ENCODE measurements at places on chromosomes 4 and X.

DNA sequence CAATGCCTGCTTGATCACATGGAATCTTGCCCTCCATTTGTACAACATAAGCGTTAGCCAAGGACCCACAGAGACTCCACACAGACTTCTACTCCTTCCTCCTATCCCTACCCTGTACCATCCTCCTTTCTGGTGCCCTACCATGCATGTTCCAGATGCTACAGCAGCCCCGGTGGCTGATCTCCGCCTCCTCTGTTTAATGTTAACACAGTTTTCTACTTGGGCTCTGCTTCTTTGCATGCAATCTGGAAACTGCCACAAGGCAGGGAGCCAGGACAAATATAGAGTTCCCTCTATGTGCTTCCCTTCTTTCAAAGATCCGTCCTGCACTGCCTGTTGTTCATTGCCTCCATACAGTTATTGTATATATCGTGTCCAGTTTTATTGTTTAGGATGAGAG, 368.6 kb upstream of the TENM3 start:
- DNase-seq: no peak

- no peak for DNase-seq
Observed at GRCh38 chr4:6926081-6926480, 16.5 kb downstream of the TBC1D14 start.

- DNase-seq: peak; percentile 28
Observed at GRCh38 chr4:158630893-158631292, 40.8 kb downstream of the C4orf46 start.

DNA sequence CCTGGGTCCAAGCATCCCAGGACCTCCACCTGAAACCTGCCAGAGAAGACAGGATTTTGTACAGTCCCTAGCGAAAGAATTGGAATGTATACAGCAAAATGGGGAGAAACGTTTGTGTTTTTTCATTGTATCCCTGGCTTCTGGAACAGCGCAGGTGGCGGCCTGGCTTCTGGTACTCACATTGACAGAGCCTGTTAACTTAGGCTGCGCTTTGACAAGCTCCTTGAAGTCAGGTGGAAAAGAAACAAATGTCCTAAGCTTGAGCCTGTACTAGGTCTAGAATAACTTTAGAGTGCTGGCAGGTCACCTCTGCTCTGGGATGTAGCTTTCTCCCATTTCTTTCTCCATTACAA, 343.7 kb upstream of the KLF3 start:
- no peak for DNase-seq

DNA sequence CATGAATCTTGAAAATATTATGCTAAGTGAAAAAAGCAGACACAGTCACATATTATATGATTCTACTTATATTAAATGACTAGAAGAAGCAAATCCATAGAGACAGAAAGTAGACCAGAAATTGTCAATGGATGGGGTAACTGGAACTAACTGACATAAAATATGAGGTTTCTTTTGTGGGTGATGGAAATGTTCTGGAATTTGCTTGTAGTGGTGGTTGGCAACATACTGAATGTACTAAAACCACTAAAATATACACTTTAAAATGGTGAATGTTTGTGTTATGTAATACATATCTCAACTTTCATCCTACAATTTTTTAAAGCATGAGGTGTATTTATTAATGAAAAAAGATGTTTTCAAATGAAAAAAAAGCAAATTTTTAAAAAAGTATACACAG, 14.7 kb downstream of the CNOT6L start:
- DNase-seq: no peak

DNA sequence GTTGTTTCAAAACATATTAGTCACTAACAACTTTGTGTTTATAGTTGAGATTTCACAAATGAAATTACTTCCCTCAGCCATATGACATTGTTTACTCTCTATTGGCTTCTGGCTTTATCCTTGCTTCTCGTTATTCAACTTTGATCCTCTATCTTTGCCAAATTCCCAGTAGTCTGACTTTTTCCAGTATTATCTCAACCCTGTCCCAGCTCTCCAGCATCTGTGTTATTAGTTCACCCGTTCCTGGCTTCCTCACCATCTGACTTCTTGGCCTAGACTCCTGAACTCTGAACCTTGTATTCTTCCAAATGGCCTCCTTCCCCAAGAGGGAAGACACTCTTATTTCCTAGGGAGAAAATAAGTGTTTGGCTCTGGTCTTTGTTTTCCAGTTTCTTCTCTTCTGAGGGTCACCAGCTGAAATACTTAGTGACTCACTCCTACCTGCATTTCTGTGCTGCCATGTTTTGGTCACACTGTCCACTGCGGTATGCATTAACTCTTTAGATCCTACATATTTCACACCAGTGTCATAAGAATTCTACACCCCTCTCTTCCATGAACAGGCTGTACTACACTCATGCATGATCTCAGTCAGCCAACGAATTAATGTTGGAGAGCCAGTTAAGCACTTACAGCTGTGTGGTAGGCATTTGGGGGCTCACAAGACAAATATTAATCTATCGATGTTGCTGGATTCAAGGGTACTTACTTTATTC, 17.0 kb upstream of the ARHGAP24 start:
- DNase-seq: no peak

- DNase-seq: no peak
Observed at GRCh38 chr4:29295280-29295679, 1424.9 kb upstream of the PCDH7 start.

DNA sequence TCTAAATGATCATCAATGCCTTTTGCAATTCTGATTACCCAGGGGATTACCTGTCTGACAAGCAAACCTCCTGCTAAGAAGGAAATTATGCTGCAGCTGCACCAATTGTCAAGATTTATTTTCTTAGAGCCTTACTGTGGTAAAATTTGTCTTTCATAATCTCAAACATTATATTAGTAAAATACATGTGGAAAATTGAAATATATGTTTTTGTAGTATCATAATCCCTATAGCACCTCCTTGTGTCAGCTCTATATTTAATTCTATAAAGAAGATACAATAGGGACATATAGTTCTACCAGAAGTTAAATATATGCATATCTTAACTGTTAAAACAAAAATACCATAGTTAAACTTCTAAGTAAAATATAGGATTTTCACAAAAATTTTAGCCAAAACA, 655.6 kb upstream of the PCDH10 start:
- no peak for DNase-seq

DNA sequence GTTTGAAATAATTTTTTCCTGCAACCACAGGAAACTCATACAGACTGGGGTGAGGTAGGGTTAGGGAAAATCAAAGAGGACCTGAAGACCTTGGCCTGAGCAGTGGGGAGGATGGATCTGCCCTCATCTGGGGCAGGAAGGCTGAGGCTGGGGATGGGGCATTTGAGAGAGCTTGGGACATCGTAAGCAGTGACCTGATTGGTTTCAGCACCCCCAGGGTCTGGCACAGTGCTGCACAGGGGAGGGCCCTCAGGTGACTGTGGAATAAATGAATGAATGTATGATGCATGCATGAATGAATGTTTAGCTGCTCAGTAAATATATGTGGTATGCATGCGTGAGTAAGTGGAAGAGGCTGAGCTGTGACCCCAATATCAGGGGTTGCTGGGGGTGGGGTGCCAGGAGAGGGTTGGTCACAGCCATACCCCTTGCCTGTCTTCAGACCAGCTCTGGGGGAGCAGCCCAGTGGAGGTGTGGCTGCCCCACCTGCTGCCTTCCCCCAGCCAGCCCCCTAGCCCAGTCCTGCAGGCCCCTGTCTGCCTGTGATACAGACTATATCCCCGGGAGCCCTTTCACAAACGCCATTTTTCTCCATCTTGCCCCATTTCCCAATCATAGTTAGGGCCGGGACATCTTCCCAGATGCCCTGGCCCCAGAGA, 11.0 kb upstream of the TNIP2 start:
- DNase-seq: no peak

DNA sequence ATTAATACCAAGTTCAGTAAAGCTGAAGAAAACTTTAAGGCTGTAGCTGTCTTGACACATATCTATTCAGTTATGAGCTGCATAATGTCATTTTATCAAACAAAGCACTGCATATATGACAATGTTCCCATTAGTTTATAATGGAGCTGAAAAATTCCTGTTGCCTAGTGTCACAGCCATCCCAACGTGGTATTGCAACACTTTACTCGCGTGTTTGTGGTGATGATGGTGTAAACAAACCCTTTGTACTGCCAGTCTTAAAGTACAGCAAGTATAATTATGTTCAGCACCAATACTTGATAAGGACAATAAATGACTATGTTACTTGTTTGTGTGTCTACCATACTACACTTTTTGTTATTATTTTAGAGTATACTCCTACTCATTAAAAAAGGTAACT, 1415.6 kb upstream of the PCDH7 start:
- DNase-seq: no peak

GRCh38 chrX:132118358-132118757, 9.5 kb downstream of the FRMD7 start:
- no peak for DNase-seq

GRCh38 chrX:77924320-77924859, 13.9 kb downstream of the ATP7A start:
- DNase-seq: no peak

- no peak for DNase-seq
Observed at GRCh38 chr4:116122124-116122523, 963.3 kb downstream of the TRAM1L1 start.

DNA sequence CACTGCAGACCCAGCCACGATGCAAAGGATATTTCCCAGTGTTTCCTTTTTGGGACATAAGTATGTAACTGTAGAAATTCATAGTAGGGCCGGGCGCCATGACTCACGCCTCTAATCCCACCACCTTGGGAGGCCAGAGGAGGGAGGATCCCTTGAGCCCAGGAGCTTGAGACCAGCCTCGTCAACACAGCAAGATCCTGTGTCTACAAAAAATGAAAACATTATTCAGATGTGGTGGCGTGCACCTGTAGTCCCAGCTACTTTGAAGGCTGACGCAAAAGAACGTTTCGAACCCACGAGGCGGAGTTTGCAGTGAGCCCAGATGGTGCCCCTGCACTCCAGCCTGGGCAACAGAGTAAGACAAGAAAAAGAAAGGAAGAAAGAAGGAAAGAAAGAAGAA, 49.2 kb downstream of the CRLF2 start:
- DNase-seq: no peak

- peak; percentile 10 for DNase-seq
Observed at GRCh38 chr4:14022456-14022855, 394.9 kb upstream of the BOD1L1 start.

DNA sequence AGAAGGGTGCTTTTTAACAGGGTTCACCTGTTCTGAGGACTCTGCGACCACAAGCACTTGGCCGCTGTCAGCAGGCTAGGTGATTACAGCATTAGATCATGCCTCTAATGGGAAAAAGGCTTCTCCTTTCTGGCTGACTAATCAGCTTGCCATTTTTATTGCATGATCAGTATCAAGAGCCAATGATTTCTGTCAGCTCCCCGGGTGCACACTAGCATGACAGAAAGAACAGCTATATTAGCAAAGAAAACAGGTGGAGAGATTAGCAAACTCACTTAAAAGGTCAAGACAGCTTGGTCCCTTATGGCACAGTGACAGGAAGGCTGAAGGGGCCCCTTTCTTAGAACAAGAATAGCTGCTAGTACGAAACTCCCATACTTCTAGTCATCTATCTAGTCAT, 170.0 kb downstream of the SMIM20 start:
- DNase-seq: peak; percentile 76

GRCh38 chrX:35046660-35047296, 104.2 kb downstream of the FAM47B start:
- no peak for DNase-seq

- DNase-seq: no peak
Observed at GRCh38 chrX:13109817-13110216, 65.4 kb upstream of the FAM9C start.

- DNase-seq: no peak
Observed at GRCh38 chrX:154750301-154751202, at the start of gene GAB3. Gene GAB3 (minus strand): TSS chrX:154751077. CDS start chrX:154751025, 52 bp downstream.

GRCh38 chr4:130183096-130183495, 1087.1 kb downstream of the C4orf33 start:
- no peak for DNase-seq

DNA sequence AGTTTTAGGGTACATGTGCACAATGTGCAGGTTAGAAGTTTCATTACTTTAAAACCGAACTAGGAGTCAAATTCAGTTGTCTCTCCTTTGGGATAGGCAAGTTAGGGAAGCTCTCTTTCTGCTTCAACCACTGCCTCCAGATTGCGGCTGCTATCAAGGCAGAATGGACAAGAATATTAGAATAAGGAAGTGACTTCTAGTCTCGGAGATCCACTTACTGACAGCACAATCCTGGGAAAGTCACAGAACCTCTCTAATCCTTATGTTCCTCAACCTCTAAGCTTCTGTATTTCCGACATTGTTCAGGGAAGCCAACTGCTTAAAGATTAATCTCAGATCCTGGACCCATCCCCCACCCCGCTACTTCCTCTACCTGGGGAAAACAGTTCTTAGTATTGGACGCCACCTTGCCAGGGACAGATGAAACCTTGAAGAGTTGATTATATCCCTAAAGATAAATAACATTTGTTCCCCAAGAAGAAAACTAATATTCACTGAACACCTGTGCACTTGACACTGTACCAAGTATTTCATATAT, 2.1 kb downstream of the NUP62CL start:
- DNase-seq: no peak

- DNase-seq: no peak
Observed at GRCh38 chr4:650951-651883, 22.9 kb downstream of the ATP5ME start.

Data from AG09309 (cell line).